Gastrocnemius medialis (tissue), 4 donors: ENCODE measurements at places on chromosomes 13 and 19. TPM values are rescaled to one million over a fixed set of nuclear protein-coding genes. Genes with fewer than 3 reads are reported as not detected.

Gene CNFN
- total RNA-seq, result not detected

Gene WDR62
- 0.20 TPM for total RNA-seq

DNA sequence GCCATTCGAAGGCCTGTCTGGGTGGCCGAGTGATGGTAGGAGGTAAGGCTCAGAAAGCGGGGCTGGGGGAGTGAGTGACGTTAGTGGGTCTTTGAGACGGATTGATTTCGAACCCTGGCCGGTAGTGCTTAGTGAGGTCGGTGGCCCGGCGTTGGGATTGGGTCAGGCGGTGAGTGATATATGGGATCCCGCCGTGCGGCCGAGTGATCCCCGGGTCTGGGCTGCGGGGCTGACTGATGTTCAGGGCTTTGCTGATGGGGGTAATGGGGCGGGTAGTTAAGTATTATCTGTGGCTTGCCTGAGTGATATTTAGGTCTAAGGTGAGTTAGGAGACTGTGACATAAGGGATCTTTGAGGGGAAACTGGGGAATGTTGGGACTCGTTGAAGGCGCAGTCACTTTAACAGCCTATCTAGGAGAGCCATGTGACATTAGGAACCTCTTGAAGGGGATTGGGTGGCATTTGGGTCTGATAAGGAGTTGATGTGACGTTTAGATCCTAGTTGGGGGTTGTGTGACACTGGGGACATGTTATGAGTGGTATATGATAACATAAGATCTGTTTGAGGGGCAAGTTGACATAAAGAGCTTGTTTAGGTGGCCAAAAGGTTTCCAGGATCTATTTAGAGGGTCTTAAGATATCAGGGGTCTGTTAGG, 543 bp downstream of the PSMC4 start:
- H3K4me1 ChIP-seq, result peaks cover 23% of the 10 kb centered on the region
- DNase-seq, result no peak
- no peaks in the 10 kb centered on the region for H3K36me3 ChIP-seq
- H3K27ac ChIP-seq, result peak overlapping the region; percentile 99

Gene SERPINE3
- not detected for total RNA-seq

DNA sequence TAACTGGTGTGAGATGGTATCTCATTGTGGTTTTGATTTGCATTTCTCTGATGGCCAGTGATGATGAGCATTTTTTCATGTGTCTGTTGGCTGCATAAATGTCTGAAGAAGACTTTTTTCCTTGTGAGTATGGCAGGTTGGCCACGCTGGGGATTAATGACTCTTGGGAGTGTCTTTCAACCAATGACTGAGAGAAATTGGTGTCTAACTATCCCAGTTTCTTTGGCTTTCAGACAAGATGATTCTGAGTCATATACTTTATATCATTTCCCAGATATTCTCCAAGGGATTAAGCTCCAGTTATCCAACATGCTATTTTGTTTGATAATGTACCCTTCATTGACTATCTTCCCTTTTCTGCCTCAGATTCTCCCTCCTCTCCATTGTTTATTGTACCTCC, 35.5 kb upstream of the CSNK1A1L start:
- H3K27ac ChIP-seq, result no peak overlapping the region
- DNase-seq, result no peak
- H3K27me3 ChIP-seq, result no peaks in the 10 kb centered on the region
- no peaks in the 10 kb centered on the region for H3K4me1 ChIP-seq
- H3K4me3 ChIP-seq, result no peak overlapping the region

- H3K27me3 ChIP-seq, result no peaks in the 10 kb centered on the region
- no peak overlapping the region for H3K4me3 ChIP-seq
- H3K4me1 ChIP-seq, result no peaks in the 10 kb centered on the region
- DNase-seq, result no peak
- H3K27ac ChIP-seq, result no peak overlapping the region
Measured at GRCh38 chr13:29917650-29918049, 67.2 kb upstream of the UBL3 start.

Gene ZNF132
- 2.7 TPM for total RNA-seq

DNA sequence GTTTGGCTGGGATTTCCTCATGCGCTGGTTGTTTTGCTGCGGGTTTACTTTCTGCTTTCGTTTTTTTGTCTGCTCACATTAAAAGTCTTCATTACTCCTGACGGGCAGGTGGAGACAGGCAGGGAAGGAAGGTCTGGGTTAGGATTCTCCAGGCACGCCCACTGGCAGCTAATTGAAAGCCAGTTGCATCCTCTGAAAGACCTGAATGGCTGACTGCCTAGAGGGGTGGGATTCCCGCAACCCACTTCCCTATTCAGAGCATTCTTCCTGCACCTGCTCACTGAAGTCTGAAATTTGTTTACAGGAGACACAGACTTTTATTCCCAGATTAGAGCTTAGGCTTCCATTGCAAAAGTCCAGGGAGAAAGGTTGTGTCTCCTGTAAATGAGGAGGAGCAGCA, 172.0 kb downstream of the UQCRFS1 start:
- H3K4me3 ChIP-seq, result no peak overlapping the region
- no peak for DNase-seq
- H3K4me1 ChIP-seq, result no peaks in the 10 kb centered on the region
- H3K36me3 ChIP-seq, result no peaks in the 10 kb centered on the region
- H3K27ac ChIP-seq, result no peak overlapping the region
- peaks cover 4% of the 10 kb centered on the region for H3K27me3 ChIP-seq

DNA sequence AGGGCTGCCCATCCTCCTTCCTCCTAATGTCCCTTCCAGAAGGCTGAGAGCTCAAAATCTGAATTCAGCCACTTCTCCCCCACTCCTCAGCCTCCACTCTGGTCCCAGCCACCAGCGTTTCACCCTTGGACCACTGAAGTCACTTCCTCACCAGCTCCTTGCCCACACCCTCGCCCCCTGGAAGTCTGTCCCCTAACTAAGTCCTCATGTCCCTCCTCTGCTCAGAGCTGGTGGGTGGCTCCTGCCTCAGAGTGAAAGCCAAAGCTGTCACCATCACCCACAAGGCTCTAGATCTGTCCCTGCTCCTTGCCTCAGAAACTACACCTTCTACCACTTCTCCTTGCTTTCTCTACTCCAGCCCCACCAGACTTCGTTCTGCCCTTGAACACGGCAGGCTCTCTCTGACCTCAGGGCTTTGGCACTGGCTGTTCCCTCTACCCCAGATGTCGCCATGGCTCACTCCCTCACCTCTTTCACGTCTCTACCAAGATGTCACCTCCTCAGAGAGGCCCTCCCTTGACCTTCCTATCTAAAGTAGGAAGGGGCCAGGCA, 1.7 kb downstream of the ERCC1 start:
- H3K27ac ChIP-seq, result no peak overlapping the region
- H3K4me1 ChIP-seq, result peaks cover 22% of the 10 kb centered on the region

- H3K4me1 ChIP-seq, result peaks cover 43% of the 10 kb centered on the region
- H3K36me3 ChIP-seq, result no peaks in the 10 kb centered on the region
- no peaks in the 10 kb centered on the region for H3K27me3 ChIP-seq
- DNase-seq, result no peak
- H3K4me3 ChIP-seq, result no peak overlapping the region
Measured at GRCh38 chr19:12784394-12784870, 6.9 kb upstream of the JUNB start.

DNA sequence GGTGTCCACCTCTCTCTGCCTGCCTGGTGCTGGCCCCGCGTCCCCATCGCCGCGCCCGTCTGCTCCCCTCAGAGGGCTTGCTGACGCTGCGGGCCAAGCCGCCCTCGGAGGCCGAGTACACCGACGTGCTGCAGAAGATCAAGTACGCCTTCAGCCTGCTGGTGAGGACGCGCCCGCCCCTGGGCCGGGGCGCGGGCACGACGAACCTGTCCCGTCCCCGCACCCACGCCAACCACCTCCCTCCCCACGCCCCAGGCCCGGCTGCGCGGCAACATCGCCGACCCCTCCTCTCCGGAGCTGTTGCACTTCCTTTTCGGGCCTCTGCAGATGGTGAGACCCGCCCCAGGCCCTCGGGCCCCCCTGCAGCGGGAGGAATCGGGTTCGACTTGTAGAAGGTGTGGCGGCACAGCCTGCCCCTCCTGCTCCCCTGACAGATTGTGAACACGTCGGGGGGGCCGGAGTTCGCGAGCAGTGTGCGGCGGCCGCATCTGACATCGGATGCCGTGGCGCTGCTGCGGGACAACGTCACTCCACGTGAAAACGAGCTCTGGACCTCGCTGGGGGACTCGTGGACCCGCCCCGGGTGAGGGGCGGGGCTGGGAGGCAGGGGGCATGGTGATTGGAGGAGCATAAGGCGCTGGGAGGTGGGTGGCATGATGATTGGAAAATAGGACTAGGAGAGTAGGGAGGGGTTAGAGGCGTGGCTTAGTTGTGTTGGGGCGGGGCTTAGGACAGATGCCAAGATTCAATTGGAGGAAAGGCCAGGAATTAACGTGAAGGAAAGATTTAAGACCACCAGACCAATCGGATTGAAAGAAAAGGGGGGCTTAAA, 6.6 kb downstream of the EPS8L1 start:
- no peak overlapping the region for H3K27ac ChIP-seq
- H3K4me3 ChIP-seq, result peak overlapping the region; percentile 52
- H3K27me3 ChIP-seq, result peaks cover 78% of the 10 kb centered on the region

DNA sequence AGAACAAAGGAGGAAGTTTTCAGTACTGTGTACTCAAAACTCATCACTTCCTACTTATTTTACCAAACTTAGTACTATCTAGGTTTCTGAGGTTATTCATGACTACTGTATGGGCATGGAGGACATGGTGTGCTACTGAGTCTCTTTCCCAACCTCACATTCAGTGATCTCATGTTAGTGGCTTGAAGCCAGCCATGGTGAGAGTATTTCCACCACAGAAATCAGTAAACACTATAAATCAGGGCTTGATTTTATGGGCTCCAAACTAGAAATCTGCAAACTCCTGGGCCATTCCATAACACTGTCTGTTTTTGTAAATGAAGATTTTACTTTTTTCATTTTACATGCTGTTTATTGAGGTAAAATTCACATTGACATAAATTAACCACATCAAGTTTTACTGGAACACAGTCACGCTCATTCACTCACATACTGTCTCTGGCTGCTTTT, 19.7 kb downstream of the MED26 start:
- peak overlapping the region; percentile 85 for H3K27ac ChIP-seq
- peak; percentile 78 for DNase-seq
- peaks cover 67% of the 10 kb centered on the region for H3K4me1 ChIP-seq
- no peaks in the 10 kb centered on the region for H3K36me3 ChIP-seq

DNA sequence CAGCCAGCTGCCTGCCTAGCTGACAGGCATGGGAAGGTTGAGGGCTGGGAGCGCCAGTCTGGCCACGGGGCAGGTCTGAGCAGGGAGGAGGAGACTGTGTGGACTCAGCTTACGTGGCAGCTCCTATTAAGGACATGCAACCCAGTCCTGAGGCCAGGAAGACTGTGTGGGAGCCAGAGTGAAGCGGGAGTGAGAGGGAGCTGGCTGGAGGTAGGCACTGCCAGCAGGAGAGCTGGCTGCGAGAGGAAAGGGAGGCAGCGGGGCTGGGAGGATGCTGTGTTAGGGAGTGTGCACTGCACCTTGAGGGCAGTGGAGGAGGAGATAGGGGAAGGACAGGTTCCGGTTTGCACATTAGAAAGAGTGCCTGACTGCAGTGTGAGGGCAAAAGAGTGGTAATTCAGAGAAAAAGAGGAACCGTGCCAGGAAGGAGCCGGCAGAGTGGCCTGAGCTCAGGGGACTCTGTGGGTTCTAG, 99.2 kb downstream of the SLC7A1 start:
- peaks cover 11% of the 10 kb centered on the region for H3K27me3 ChIP-seq
- no peak overlapping the region for H3K27ac ChIP-seq
- no peak for DNase-seq
- H3K4me3 ChIP-seq, result no peak overlapping the region

- DNase-seq, result no peak
- H3K36me3 ChIP-seq, result peaks cover 3% of the 10 kb centered on the region
- no peak overlapping the region for H3K4me3 ChIP-seq
- no peak overlapping the region for H3K27ac ChIP-seq
- peaks cover 2% of the 10 kb centered on the region for H3K4me1 ChIP-seq
Measured at GRCh38 chr19:40216013-40216776, 2.0 kb downstream of the TTC9B start.

DNA sequence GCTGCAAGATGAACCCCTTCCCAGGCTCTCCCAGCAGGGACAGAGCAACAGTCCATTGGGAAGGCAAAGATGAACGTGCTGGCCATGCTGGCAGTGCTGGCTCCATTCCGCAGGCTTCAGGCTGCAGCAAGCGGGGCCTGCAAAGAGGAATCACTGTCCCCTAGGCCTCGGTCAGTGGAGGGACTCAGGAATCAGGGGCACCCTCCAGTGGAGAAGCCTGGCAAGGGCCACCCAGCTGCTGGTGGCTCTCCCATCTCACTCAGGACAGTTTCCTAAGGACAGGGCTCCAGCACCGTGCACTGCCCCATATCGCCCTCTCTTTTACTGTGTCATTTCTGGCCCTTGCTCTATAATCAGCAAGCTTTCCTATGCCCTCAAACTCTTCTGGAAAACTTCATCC, 498.6 kb downstream of the EFNB2 start:
- no peaks in the 10 kb centered on the region for H3K4me1 ChIP-seq
- H3K27ac ChIP-seq, result no peak overlapping the region
- DNase-seq, result no peak

- H3K27me3 ChIP-seq, result no peaks in the 10 kb centered on the region
- no peak overlapping the region for H3K27ac ChIP-seq
- DNase-seq, result no peak
- H3K4me1 ChIP-seq, result peaks cover 9% of the 10 kb centered on the region
- no peaks in the 10 kb centered on the region for H3K36me3 ChIP-seq
Measured at GRCh38 chr19:14576363-14576762, 4.5 kb upstream of the NDUFB7 start.

Gene ZC3H13
- 14.9 TPM for total RNA-seq

DNA sequence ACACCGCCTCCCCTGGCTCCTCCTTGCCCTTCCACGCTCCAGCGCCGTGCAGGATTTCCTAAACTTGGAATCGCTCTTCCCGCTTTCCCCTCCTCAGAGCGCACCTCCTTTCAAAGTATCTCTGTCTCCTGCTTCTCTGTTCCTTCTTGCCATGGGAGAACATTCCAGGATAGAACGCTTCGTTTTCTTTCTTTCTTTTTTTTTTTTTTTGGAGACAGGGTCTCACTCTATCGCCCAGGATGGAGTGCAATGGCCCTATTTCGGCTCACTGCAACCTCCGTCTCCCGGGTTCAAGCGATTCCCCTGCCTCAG, 574 bp upstream of the XPO4 start:
- peak overlapping the region; percentile 93 for H3K27ac ChIP-seq
- DNase-seq, result no peak
- H3K4me1 ChIP-seq, result peaks cover 18% of the 10 kb centered on the region
- no peaks in the 10 kb centered on the region for H3K36me3 ChIP-seq
- H3K4me3 ChIP-seq, result peak overlapping the region; percentile 80

DNA sequence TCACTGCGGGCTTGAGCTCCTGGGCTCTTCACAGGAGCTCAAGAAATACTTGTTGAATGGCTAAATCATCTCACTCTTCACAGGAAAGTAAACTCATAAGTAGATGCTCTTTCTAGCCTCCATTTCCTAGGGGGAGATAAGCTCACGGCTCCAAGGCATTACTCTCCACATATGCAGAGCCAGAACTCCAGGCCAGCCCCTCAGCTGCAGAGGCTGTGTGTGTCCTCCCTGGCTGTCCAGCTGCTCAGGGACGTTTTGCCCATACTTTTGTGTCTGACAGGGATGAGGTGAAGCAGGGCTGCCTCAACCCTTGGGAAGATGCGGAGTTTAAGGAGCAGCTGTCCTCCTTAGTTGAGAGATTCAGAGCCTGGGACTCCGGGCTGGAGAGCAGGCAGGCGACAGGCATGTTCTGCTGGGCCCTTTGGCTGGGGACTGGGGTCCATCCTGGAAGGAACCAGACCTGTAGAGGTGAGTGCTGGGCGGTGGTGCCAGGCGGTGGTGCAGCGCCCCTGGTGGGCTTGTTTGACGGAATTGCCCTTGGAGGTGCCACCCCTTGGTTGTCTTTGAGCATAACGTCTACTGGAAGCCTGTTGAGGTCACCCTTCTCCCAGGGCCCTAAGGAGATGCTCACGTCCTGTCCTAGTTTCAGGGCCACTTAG, 20.5 kb upstream of the SLC15A1 start:
- no peaks in the 10 kb centered on the region for H3K36me3 ChIP-seq
- no peak overlapping the region for H3K27ac ChIP-seq
- no peaks in the 10 kb centered on the region for H3K4me1 ChIP-seq
- DNase-seq, result no peak
- H3K27me3 ChIP-seq, result no peaks in the 10 kb centered on the region
- no peak overlapping the region for H3K4me3 ChIP-seq
